ENCODE measurements at places on chromosomes 3 and 15.

DNA sequence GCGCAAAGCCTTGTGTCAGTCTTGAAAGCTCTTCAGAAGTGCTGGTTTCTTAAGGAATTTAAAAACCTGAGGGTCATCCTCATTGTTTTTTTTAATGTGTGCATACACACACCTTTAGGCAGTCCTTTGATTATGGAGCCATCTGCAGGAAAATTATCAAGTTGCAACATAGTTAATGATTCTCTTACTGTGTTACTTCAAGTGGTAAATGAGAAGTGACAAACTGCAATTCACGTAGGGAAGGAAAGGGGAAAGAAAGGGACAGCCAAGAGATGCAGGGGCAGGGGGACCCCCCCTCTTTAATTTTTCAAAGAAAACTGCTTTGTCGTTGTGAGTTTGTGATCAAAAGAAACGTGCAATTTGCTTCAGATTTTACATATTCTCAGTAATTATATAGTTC, 162.4 kb upstream of the CGNL1 start:
- no peak for DNase-seq

DNA sequence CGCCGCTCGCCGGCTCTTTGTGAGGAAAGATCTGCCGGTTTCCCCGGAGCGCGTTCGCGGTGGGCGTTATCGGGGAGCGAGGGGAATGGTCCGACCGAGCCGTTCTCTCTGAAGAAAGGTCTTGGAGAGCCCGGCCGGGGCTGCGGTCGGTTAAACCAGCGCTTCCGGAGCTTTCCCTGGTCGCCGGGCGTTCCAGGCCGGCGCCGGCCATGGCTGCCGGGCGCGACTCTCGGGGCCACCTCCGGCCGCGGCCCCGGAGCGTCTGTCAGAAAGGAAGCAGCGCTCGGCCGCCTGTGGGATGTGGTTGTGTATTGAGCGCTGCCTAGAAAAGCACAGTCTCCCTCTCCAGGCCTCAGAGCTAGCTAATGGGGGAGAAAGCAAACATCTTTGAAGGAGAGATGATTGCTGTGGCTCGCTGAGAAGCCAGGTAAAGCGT, 731 bp downstream of the FYTTD1 start:
- peak; percentile 27 for DNase-seq

DNA sequence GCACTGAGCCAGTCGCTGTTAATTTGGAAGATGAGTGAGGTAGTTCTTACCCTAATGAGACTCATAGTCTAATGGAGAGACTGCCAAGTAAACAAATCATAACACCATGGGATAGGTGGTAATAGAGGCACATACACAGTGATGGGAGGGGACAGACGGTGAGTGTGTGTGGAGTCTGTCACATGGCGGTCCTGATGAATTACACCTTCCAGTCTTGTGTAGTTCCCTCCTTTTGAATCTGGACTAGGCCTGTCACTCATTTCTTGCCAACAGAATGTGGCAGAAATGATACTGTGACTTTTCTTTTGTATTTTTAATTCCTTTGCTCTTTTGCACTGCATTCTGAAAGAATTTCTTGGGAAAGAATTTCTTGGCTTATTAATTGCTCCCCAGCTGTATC, 78.1 kb downstream of the NR1D2 start:
- DNase-seq: no peak

DNA sequence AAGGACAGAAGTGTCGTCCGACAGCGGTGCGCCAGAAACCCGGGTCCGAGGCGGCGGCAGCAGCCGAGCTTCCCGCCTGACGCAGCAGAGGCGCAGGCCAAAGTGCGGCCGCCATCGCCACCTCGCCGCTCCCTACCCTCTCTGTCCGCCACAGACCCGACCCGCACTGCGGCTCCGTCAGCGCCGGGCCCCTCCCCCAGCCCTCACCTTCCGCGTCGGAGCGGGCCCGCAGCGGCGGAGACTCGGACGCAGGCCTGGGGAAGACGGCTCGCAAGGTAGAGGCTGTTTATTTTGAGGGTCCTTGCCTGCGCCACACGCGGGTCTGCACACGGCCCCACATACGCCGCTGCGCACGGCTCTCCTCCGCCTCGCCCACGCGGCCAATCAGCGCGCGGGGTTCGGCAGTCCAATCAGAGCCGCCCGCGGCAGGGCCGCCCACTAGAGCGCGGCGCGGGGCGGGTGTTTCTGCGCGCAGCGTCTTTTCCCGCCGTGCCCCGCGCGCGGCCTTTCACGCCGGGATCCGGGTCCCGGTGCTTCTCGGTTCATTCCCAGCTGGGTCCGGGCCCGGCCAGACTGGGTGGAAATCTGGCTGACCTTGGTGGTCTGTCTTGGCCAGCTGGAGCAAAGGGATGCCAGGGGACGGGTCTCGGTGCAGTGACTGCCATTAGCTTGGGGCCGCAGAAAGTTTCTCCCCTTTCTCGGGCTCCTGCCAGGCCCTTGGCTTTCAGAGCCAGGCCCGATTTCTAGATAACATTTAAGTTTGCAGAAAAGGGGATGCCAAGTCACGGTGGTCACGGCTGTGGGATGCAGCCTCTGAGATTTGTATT, at the start of gene CNBP:
CNBP (minus strand) TSS at position 328 of the 827 bp plus-strand sequence. CDS start 12,139 bp downstream, outside the sequence.
- peak; percentile 84 for DNase-seq

DNA sequence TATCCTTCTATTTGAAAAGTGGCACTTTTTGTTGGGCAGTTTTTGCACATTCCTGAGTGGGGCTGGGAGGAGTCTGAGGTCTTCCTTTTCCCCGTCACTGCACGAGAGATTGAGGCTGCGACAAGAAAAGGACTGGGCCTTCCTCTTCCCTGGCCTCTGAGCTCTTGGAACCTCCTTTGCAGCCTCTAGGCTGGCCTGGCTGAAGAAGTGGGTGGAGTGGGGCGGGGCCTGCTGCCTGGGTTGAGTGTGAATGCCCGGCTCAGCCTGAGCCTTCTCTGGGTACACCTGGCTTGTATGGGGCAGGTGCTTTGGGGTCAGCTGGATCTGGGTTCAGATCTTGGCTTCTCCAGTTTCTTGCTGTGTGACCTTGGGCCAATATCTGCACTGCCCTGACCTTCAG, 43.1 kb downstream of the PLXNA1 start:
- no peak for DNase-seq

DNA sequence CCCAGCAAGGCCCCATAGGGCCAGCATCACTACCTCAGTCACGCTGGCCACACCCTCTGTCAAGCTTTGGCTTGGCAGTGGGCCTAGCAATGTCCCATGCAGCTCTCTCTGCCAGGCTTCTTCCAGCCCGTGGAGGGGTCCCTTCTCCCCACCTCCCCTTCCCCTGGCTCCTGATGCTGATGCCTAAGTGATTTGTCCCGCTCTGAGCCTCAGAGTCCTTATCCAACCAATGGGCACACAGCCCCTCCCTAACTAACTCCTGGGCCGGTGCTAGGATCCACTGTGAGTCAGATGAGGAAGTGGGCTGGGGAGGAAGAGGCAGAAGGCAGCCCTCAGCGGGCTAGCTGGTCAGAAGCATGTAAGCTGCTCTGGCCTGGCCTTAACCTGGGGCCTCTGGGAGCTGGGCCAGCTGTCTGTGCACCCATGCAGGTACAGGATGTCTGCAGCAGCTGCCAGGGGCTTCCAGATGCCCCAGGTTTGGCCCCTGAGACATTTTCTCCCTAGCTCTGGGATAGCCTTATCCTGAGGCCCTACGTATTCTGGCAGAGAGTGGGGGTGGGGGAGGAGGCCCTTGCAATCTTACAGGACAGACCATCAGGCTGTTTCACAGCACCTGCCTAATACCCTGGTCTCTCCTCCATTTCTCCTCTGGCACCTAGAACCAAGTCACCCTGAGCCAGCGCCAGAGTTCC, 740 bp upstream of the ZBTB47 start:
- no peak for DNase-seq

- DNase-seq: peak; percentile 19
Observed at GRCh38 chr15:61835496-61836106, 224.6 kb downstream of the VPS13C start.
